Effector memory CD4-positive, alpha-beta T cell (primary cell): ENCODE measurements at places on chromosomes 1 and 21.

- no peak for DNase-seq
Measured at GRCh38 chr1:180916771-180917170, 4.1 kb downstream of the KIAA1614 start.

GRCh38 chr21:41928621-41929220 is 25.1 kb downstream of the C2CD2 start:
- DNase-seq, result no peak

- DNase-seq, result no peak
Measured at GRCh38 chr1:93695411-93696005, 13.9 kb upstream of the BCAR3 start.

DNA sequence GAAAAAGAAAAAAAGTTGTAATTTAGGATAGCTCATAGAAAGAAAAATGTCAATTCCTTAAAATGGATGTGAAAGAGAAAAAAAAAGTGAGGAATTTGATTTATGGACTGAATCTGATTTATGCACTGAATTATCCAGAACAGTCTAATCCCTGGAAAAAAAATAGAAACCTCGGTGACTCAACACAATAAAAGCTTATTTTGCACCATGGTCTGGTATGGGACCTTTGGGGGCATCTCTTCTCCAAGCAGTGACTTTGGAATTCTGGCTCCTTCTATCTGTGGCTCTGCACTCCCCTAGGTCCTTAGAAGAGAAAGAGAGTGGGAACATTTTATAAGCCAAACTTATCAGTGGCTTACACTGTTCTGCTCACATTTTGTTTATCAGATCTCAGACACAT is 471.7 kb upstream of the B3GALT2 start:
- DNase-seq, result no peak

DNA sequence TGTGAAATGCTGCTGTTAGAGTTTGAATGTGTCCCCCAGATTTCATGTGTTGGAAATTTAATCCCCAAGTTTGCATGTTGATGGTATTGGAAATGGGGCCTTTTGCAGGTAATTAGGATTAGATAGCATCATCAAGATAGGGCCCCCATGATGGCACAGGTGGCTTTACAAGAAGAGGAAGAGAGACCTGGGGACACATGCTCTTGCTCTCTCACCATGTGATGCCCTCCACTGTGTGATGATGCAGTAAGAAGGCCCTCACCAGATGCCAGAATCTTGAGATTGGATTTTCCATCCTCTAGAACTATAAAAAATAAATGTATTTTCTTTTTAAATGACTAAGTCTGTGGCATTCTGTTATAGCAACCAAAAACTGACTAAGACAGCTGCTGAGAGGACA is 57.0 kb upstream of the NEK7 start:
- DNase-seq, result no peak

- no peak for DNase-seq
Measured at GRCh38 chr1:234713440-234713839, 103.5 kb upstream of the IRF2BP2 start.

DNA sequence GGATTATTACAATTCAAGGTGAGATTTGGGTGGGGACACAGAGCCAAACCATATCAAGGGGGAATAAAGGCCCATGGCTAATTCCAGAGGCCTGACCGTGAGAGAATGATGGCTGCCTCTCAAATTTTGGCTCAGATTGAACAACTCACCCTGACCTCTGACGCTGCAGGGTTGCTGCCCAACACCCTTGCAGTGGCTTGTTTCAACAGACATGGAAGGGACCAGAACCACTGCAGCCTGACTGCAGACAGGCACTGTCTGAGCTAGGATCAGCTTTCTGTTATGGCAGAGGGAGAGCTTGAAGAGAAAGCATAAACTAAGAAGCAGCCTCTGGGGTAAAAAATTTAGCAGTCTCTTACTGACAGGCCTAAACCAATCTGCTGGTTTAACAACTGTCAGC is 90.2 kb upstream of the GADD45A start:
- no peak for DNase-seq

- DNase-seq, result no peak
Measured at GRCh38 chr1:31346785-31347184, 26.1 kb downstream of the FABP3 start.

- DNase-seq, result no peak
Measured at GRCh38 chr1:172944931-172945330, 105.8 kb downstream of the TNFSF18 start.

GRCh38 chr1:43337588-43337987 is at the start of gene MPL:
MPL (plus strand) TSS chr1:43337818; CDS start chr1:43337849, 31 bp downstream.
- no peak for DNase-seq

DNA sequence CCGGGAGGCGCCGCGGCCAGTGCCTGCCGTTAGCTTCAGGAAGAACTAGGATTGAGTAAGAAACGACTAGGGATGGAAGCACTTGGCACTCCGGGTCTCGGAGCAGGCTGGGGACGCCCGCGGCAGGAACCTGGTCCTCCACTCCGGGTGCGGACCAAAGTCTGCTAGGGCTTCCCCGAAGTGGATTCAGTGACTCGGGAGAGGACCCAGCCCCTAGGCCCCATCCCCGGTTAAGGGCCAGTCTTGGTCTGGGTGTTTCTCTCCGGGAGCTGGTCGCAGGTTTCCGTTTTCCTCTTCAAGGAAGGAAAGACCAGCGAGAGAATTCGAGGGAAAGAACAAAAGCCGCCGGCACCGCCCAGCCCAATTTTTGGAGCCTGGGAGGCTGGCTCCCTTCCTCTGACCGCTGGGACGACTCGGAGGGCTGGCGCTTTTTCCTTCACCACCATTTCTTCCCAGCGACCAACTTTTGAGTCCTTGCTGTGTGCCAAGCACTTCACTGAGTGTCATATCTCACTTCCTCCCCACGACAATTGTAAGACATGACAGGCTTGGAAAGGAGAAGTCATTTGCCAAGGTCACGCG is 16.8 kb upstream of the STMN1 start:
- no peak for DNase-seq

GRCh38 chr21:38254970-38255369 is 1.8 kb upstream of the KCNJ15 start:
- DNase-seq, result no peak
